ENCODE measurements at places on chromosomes 3 and 15.

- DNase-seq: no peak
Measured at GRCh38 chr3:9183811-9184460, 65.5 kb downstream of the SRGAP3 start.

DNA sequence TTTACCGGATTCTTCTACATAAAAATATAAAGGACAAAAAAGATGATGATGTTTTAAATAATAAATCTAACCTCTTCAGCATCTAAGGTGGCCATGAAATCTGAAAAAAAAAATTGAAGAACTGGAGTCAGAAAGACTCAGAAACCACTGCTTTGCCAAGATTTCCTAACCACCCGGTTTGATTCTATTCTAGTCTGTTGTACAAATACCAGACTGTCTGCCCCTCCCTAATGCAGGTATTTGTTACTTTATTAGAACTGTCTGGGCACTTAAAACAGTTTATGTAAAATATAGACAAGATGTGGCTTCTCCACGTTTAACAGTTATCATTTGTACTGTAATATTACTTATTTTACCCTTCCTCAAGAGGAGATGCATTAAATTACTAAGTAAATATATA lies 48.8 kb downstream of the UACA start:
- no peak for DNase-seq

DNA sequence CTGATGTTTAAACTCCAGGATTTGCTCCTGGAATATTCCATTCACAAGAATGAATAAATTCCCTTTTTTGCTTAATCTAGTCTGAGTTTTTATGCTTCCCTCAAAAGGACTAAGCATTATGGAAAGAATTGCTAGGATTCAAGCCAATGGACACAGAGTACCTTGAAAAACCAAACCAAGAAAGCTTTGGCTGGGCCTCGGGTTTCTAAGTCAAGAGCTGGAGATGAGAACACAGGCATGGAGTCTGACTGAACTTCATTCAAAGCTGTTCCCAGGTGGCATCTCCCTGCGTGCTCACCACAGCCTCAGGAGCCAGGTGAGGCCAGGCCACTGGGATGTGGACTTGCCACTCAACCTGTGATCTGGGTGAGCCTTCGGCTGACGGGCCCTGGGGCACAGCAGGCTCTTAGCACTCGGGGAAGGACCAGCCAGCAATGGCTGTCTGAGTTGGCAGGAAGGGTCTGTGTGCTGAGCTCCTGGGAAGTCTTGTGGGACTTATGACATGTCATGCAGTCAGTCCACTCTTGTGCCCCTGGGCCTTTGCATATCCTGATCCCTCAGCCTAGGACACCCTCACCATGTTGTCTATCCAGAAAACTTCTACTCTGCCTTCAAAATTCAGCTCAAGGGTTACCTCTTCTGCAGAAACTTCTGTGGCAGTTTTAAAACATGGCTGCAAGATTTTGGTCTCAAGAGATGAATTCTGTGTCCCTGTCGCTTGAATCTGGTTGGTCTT lies 21.8 kb downstream of the CRABP1 start:
- DNase-seq: no peak

GRCh38 chr3:83928391-83928790 lies 1030.4 kb upstream of the CADM2 start:
- no peak for DNase-seq

GRCh38 chr3:632571-633170 lies 436.1 kb downstream of the CHL1 start:
- DNase-seq: no peak

- no peak for DNase-seq
Measured at GRCh38 chr15:75647370-75648155, at the start of gene SNX33. Gene SNX33 (plus strand): TSS chr15:75647912. CDS start chr15:75649103, 1,191 bp downstream.

- DNase-seq: no peak
Measured at GRCh38 chr3:47117807-47118364, 46.0 kb downstream of the SETD2 start.

DNA sequence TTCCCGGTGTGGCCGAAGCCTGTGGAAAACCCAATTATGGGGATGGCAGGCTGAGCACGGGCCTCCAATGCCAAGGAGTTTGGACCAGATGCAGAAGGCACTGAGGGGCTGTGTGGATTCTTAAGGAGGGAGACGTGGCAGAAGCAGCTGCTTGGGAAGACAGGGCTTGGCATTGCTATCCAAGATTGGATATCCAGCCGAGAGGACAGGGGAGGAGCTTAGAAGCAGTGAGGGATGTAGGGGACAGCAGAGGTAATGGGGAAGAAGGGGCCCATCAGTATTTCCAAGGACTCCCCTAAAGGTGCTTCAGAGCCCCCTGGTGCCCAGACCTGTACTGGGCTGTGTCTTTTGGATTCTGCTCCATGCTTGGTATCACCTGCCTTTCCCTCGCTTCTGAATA lies 112.8 kb upstream of the TLE3 start:
- no peak for DNase-seq

- no peak for DNase-seq
Measured at GRCh38 chr15:41882689-41883483, 11.0 kb downstream of the SPTBN5 start.

- no peak for DNase-seq
Measured at GRCh38 chr3:10330319-10330718, 9.4 kb upstream of the SEC13 start.

All from BJ (cell line).